ENCODE measurements at places on chromosomes 3 and 15.

DNA sequence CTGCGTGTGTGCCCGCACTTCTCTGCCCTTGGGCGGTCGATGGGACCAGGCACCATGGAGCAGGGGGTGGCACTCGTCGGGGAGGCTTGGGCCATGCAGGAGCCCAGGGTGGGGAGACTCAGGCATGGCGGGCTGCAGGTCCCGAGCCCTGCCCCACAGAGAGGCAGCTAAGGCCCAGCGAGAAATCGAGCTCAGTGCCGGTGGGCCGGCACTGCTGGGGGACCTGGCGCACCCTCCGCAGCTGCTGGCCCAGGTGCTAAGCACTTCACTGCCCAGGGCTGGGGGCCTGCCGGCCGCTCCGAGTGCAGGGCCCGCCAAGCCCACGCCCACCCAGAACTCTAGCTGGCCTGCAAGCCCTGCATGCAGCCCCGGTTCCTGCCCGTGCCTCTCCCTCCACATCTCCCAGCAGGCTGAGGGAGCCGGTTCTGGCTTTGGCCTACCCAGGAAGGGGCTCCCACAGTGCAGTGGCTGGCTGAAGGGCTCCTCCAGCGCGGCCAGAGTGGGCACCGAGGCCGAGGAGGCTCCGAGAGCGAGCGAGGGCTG is 553 bp upstream of the RTP4 start:
- peak; percentile 6 for DNase-seq

GRCh38 chr15:33380406-33380805 is 69.6 kb downstream of the RYR3 start:
- DNase-seq = no peak

GRCh38 chr3:65130782-65131181 is 443.0 kb upstream of the ADAMTS9 start:
- DNase-seq = no peak

DNA sequence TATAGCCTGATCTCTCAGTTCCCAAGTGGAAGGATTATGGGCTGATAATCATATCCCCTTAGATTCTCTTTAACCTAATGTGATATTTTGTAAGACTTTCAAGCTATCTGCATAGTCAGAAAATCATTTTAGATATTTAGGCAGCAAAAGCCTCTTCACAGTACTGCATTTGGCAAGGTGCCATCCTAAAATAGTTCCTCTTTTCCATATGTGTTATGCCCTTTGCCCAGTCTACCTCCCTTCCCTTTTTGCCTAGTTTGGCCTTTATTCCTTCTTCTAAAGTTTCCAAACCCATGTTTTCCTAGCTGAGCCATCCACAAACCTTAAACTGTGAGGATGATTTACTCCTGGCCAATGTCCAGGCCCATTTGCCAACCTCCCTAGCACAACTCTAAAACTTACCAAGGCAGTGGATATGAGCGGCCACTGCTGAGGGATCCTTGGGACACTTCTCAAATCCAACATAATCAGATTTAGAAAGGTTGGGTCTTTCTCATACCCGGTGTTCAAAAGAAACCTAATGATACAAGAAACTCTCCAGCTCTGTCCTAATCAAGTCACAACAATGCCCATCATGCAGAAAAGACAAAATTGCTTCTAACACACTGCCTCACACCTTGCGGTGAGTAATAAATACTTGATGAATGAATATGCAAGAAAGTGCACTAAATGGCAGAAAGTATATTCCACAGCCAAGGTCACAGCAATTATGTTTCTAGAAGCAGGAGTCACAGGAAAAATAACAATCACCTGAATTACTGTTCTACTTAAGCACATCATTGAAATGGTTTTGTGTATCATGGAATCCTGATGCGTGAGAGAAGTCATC is 493.9 kb downstream of the NLGN1 start:
- DNase-seq = no peak

- no peak for DNase-seq
Measured at GRCh38 chr3:9361691-9362388, 1.0 kb upstream of the THUMPD3 start.

- DNase-seq = no peak
Measured at GRCh38 chr15:40438712-40439111, 2.0 kb upstream of the BAHD1 start.

DNA sequence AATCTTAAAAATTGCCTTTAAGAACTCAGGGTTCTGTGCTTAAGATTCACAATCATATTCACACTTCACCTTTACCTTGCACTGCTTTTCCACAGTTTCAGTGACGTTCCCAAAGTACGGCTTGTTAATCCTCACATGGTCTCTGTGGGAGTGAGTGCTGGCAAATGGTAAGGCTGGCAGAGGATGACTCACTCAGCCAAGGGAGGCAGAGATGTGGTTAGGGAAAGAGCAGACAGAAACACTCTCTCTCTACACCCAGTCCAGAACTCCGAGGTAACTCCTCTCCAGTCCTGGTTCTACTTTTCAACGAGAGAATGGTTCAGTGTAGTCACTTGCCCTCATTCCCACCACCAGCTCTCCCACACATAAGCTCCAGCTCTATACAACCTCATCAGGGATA is 33.1 kb downstream of the RASGRP1 start:
- DNase-seq = no peak

GRCh38 chr15:63254991-63255390 is 22.4 kb upstream of the APH1B start:
- no peak for DNase-seq

DNA sequence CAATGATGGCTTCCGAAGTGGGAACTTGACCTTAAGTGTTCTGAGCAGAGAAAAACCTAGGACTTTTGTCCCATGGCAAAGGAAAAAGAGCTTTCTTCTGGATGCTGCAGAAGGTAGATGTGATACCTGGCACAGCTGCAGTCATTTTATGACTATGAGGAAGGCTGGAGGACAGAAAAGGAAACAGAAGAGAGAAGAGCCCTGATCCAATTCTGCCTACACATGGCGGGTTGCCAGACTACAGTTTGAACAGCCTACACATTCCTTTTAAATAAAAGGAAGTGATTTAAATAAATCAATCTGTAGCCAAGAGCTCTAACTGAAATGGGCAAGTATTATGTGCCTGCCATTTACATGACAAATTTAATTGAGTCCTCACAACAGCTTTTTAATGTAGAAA is 43.6 kb upstream of the CHRNB4 start:
- DNase-seq = no peak

DNA sequence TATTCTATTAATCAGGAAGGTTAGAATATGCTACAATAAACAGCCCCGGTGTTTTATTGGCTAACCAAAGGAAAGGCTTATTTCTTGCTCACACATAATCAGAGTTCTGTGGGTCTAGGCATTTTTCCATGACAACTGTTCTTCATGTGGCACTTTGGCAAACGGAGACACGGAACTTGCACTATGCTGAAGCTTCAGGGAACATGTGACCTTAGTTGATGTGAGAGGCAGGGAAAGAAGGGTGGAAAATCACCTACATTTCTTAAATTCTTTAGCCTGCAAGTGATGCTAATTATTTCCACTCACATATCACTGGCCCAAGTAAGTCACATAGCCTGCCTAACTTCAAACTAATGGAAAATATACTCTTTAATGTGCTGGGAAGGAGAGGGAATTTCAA is 344.6 kb downstream of the SV2B start:
- DNase-seq = no peak

DNA sequence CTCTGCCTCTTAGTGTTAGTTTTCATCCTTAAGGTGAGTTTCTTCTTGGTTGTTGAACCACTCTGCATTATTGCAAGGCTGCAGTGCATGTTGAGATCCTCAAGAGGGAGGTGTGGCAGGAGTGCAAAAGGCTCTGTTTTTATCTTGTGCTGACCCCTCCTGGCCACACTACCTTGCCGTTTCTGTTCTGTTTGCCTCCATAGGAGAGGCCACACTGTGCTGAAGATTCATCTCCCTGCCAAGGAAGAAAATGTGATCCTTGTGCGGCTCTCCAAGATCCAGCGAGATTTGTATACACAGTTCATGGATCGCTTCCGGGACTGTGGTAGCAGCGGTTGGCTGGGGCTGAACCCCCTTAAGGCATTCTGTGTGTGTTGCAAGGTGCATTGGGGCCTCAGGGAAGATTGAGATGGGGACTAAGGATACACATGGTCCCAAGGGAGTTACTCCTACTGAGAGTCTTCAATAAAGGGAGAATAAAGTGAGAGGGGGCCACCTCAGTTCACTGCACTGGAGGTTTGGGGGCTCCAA is 33.0 kb upstream of the TEX264 start:
- DNase-seq = peak; percentile 39

DNA sequence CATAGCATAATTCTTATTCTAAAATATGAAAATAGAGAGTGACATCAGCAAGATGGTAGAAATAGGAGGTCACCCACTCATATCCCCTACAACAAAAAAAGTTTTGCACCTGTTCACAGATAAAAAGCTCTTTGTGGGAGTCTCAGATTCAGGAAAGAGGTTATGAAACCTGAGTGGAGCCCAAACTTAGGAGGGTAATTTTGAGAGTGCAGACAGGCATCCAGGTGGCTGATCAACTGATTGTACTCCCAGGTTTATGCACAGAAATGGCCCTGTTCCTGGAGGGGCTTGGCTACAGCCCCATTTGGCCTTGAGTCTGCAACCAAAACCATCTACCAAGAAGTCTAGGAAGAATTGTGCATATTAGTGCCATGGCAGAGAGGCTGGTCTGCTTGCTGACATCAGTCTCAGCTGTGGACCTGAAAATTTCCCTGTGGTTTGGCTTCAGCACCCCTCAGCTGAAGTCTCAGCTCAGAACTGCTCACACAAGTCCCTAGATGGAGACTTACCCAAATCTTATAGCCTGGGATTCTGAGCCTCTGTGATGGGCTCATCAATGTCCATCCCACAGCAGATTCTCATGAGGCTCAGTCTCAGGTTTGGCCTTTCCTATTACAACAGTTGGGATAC is 291.6 kb downstream of the IL20RB start:
- DNase-seq = no peak

DNA sequence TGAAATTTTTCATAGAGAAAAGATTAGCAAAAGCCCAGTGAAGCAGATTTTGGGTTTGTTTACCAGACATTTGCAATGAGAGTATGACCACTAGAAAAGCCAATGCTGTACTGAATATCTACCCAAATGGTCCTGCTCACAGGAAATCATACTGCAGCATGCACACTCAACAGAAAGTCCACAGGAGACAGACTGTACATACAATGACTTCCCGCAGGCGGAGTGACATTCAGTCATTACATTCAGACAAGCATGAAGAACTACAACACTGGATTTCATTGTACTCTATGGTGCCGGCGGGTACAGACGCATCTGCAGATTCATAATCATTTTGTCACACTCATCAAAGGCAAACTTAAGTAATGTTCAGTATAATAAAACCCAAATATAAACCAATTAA is 11.8 kb downstream of the LZTFL1 start:
- no peak for DNase-seq

GRCh38 chr15:95922431-95922830 is 408.1 kb upstream of the NR2F2 start:
- DNase-seq = no peak

DNA sequence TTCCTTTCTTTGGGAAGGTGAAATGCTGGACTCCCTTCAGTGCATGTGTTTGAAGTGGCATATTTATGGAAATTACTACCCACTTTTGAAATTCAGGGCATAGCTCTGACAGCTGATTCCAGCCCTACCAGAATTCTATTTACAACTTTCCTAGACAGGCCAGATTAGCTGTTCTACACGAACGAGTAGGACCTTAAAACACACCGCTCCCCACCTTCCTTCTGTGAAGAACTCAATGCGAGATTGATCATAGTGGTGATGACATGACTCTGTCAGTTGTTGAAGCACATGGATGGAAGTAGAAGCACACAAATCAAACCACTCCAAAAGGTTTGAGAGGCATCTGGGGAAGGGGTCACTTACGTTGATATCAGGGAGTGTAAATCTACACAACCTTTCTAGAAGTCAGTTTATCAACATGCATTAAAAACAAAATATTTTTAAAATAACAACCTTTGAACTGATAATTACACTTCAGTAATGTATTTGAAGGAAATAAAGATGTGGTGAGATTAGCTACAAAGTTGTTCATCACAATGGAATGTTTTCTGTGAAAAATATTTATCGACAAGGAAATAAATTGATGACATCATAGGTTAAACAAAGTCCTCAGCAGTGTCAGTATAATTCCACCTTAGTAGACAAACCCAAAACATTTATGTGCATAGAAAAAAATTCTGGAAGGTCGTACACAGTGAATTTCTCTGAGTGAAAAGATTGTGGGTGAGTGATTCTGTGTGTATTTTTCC is 29.8 kb downstream of the RARB start:
- no peak for DNase-seq

DNA sequence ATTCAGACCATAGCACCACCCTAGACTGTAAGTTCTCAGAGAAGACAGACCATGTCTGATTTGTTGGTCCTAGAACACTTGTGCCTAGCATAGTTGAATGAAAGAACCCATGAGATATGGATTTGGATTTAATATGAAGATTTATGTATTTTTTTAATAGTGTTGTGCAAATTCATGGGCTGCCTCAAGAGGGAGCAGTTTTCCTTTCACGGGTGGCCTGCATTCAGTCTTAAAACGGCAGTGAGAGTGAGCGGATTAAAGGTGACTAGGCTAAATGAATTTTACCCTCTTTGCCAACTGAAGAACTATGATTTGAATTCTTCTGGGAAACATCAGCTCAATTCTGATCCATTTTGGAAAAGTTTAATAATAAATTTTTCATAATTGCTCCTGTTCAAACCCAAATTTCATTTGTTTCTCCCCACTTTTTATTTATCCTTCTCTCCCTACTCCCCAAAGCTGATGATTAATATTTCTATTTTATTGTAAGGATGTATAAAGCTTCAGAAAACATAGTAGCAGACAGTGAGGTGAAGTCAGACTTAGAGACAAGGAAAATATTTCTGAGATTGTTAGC is 67.3 kb downstream of the MORC1 start:
- peak; percentile 8 for DNase-seq

DNA sequence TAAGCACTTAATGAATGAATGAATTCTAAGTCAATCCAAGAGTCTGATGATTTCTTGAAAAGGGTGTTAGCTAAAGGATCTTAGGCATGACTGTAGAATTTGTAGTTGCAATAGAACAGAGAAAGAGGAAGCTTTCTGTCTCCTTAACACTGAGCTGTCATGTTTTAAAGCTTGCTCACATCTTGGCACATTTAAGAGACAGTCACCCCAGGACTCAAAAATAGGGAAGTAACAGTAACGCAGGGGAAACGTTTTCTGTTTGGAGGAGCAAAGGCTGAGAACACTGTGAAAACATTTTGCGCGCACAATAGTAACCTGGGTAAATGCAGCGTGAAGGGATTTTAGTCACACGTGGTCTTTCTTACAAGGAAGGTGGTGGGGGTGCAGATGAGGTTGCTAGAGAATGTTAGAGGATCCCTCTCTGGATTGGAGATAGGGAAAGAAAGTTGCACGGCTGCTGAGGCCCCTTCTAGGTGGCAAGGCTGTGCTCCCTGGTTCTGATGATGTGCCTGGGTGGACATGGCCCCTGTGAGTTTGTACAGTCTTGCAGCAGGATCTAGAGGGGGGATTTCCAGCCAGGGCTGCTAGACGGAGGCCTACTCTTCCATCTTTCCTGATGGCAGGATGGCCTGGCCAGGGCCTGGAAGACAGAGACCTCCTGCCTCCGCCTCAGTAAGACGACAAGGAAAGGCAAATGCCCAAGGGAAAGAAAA is 12.0 kb downstream of the STARD5 start:
- peak; percentile 42 for DNase-seq

GRCh38 chr3:174620138-174620537 is 239.0 kb upstream of the NAALADL2 start:
- no peak for DNase-seq

Measured in CD4-positive, alpha-beta T cell treated with Interferon alpha-2 for 1 hour (primary cell).